ENCODE measurements at places on chromosomes 6 and 20. TPM values are rescaled to one million over a fixed set of nuclear protein-coding genes. Genes with fewer than 3 reads are reported as not detected.

DNA sequence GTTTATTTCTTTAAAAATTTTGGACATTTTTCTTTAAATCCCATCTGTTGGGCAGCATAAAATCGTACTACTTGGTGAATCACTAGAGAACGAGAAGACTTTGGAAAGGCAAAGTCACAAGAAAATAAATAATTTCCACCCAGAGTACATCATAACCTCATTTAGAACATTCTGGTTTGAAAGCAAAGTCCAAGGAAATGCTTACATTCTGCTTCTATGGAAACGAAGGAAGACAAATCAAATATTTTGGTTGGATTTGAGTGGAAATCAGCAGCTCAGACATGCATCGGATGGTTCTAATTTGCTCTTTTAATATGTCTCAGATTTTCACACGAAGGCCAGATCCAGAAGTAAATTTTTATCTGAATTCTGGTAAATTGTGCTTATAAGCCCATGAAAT, 60.7 kb upstream of the LTV1 start:
- DNase-seq = no peak

GRCh38 chr6:54681987-54682386, 164.6 kb upstream of the FAM83B start:
- no peak for DNase-seq

GRCh38 chr6:26205625-26206574, 118.7 kb downstream of the HFE start:
- peak; percentile 53 for DNase-seq

GRCh38 chr6:47144306-47144705, 102.2 kb upstream of the ADGRF1 start:
- DNase-seq = no peak

- DNase-seq = no peak
Observed at GRCh38 chr6:52135217-52135616, 47.8 kb upstream of the PKHD1 start.

DNA sequence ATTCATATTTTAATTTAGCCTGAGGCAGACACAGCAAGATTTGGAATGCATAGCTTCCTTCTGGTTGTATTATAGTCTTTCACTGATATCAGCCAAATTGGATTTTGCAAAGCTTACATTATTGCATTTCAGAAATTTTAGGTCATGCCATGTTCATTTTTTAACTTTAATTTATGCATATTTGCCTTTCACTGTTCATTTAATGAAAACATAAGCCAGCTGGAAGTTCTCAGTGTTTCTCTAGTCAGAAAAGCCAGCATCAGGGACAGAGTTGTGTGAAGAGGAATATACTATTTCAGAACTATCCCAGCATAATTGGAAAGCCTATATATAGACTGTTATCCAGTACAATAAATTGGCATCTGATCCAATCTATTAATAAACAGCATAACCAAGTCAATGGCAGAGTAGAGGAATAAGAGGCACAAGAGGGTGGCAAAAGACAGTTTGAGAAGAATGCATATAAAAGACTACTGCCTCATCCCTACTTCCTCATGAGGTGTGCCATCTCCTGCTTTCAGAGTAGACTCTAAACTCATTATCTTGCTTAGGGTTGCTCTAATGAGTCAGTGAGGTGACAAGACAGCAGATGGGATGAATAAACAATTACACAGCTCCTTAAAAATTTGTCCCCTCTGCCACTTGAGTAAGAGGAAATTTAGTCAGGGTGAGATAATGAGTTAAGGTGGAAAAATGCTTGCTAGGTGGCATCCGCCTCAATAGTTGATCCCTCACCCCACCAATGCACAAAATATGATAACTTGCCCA, 159.8 kb upstream of the HCRTR2 start:
- DNase-seq = no peak

GRCh38 chr6:32589596-32590449, at the start of gene HLA-DRB1:
TSS of gene HLA-DRB1 (minus strand) at chr6:32589848. CDS start at chr6:32589742, 106 bp downstream.
- peak; percentile 66 for DNase-seq

GRCh38 chr6:10465629-10466499, 51.0 kb upstream of the TFAP2A start:
- DNase-seq = no peak

GRCh38 chr20:45322952-45323383, 14.9 kb upstream of the MATN4 start:
- DNase-seq = peak; percentile 75

- DNase-seq = peak; percentile 15
Observed at GRCh38 chr20:58583176-58583575, 67.9 kb upstream of the STX16 start.

DNA sequence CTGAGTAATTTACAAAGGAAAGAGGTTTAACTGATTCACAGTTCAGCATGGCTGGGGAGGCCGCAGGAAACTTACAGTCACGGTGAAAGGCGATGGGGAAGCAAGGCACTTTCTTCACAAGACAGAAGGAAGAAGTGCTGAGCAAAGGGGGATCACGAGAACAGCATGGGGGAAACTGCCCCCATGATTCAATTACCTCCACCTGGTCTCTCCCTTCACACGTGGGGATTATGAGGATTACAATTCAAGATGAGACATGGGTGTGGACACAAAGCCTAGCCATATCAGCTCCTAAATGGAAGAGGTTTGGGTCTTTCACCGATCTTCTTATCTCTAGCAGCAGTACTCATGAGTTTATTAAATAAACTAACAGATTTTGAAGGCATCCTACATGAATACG, 152.9 kb upstream of the RUNX2 start:
- no peak for DNase-seq

GRCh38 chr6:52336919-52337561, 24.9 kb upstream of the PAQR8 start:
- no peak for DNase-seq

GRCh38 chr6:79551401-79551800, 14.2 kb upstream of the LCA5 start:
- DNase-seq = no peak

DNA sequence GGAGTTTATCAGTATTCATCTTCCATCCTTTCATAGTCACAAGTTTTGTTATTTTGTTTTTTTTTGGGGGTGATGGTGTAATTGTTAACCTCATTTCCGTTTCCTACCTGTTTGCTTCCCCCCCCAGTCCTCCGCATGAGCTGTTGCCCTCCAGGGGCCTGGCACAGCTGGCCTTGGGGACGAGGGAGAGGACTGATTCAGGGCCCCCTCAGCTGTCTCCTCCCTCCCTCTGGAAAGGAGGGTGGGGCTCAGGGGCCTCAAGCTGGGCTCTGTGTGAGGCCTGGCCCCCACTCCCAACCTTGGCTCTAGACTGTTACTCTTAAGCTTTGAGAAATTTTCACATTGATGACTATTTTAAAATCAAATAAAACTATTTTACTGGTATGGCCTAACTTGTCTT, 4.0 kb downstream of the LRRC73 start:
- DNase-seq = no peak

GRCh38 chr6:27777126-27777525, 135.1 kb downstream of the OR2B2 start:
- no peak for DNase-seq

DNA sequence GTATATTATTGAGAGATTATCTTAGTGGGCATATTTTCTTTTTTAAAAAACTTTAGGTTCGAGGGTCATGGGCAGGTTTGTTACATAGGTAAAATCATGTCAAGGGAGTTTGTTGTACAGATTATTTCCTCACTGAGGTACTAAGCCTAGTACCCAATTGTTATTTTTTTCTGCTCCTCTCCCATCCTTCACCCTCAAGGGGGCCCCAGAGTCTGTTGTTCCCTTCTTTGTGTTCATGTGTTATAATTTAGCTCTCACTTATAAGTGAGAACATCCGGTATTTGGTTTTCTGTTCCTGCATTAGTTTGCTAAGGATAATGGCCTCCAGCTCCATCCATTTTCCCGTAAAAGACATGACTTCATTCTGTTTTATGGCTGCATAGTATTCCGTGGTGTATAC, 247.9 kb upstream of the RAB32 start:
- DNase-seq = no peak

- DNase-seq = no peak
Observed at GRCh38 chr6:89479897-89480296, 46.9 kb downstream of the ANKRD6 start.

GRCh38 chr6:137136065-137136464, 37.4 kb downstream of the IL22RA2 start:
- no peak for DNase-seq

GRCh38 chr6:63303476-63303875, 16.3 kb downstream of the LGSN start:
- DNase-seq = peak; percentile 24

DNA sequence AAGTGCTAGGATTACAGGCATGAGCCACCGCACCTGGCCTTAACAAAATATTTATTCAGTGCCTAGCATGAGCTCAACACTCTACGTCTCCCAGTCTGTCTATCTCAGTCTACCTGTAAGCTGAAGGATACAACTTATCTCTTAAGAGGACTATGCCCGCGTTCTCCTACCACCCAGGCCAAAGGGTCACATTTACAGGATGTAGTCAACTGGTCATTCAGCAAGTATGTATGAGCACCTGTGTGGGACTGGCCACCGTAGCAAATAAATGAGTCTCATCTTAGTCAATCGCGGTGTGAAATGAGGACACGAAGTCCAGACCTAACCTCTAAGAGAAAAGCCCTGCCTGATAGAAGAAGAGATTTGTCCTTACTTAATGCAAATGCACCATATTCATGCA, 49.9 kb downstream of the MUC22 start:
- DNase-seq = no peak

- no peak for DNase-seq
Observed at GRCh38 chr20:52226370-52226769, 34.8 kb upstream of the ZFP64 start.

DNA sequence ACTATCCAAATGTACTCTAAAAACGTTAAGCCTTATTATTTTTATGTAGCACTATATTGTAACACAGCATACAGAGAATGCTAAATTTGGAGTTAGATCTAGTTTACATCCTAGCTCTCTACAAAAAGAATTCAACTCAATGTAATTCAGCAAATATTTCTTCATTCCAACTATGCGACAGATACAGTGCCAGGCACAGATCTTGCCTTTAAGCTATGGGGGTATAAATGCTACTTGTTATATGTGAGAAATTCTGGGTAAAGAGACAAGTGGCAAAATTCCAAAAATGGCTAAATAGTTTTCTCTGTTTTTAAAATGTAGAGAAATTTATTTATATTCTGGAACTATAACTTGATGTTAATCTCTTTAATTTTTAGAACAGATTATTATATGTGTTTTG, 63.2 kb downstream of the SEL1L2 start:
- DNase-seq = no peak

DNA sequence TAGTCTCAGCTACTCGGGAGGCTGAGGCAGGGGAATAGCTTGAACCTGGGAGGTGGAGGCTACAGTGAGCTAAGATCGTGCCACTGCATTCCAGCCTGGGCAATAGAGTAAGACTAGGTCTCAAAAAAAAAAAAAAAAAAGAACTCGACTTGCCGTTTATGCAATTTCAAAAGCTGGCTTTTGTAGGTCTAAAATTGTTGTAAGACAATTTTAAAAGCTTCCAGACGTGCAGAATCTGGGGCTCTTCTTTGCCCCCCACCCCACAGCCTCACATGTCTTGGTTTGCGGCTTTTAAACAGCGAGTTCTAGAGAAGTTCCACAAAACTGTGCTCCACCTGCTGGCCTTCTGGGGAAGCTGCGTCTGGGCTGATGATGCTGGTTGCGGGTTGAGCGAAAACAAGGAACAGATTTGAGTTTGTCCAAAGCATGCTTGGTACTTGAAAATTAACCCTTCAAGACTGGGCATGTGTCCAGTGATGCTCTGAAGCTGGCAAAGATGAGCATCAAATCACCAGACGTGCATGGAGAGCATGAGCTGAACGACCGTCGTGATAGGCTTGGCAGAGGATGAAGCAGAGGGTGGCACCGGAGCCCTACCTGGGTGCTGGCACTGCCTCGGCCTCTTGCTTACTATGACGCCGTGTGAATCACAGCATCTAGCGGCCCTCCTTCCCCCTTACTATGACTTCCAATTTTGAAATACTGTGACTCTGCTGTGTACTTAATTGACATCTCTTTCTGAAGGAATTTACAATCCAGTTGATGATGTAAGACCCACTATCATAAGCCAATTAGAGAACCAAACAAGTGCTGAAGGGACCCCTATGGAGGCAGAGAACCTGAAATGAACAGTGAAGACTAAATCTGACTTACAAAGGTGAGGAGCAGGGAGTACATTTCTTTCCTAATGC, 171.4 kb downstream of the GMPR start:
- DNase-seq = peak; percentile 75

GRCh38 chr6:2237001-2237400, 8.4 kb downstream of the GMDS start:
- no peak for DNase-seq

DNA sequence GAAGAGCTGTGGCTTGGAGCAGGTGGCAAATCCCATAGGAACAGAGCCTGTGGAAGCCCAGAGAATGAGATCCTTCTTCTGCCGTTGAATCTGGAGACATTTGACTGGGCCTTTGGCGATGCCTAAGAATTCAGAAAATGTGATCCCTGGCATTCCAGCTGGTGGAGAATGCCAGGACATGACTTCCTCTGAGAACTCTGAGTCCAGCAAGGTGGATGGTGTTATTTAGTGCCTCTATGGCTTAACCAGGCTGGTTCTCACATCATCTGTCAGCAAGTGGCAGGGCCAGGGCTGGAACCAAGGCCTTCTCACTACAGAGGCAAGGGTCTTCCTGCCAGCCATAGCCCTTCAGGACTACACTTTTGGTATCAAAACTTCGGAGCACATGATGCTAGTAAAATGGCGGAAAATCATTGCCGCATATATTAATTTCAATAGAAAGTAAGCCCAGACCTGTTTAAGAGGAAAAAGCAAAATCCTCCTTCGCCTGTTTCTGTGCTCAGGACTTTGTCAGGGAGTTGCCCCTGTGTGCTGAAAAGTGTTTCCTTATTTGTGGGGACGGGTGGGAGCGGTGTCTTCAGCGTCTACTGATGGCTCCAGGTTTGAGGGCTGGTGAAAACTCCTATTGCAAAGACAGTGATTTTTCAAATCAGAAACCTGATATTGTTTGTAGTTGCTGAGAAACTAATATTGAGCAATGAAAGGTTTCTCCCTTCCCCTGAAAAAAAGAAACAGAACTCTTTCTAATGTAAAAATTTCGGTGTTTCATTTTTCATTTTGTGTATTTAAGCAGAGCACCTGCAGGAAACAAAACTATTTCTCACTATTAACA, 23.9 kb downstream of the DUSP22 start:
- DNase-seq = no peak

DNA sequence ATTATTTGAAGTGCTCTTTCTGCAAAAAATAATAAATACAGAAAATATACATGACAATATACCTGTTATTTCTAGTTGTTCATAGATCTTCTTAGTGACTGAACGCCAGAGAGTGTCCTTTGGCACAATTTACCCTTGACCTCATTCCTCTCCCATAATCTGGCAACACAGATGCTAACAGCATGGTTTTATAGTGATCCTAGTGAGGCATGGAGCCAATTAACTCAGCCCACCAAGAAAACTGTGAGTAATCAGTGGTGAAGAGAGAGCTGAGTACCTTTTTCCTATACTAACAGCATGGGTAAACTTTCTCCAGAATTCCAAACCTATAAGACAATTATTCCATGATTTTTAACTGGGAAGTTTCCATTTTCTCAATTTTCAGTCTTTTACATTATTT, 61.0 kb downstream of the VGLL2 start:
- DNase-seq = no peak

- no peak for DNase-seq
Observed at GRCh38 chr6:153872946-153873345, 166.1 kb upstream of the OPRM1 start.

Gene C6orf118
- not detected for total RNA-seq

Gene LCA5
- total RNA-seq = 5.5 TPM

Gene RBPJL
- not detected for total RNA-seq

Gene LY6G5C
- total RNA-seq = 1.7 TPM

Gene PTCRA
- total RNA-seq = not detected

Gene NFKBIE
- total RNA-seq = 8.7 TPM

Gene IRF4
- 2.8 TPM for total RNA-seq

Gene BMP6
- total RNA-seq = 0.55 TPM

Gene DUSP15
- total RNA-seq = not detected

Gene RFX6
- 0.25 TPM for total RNA-seq

Gene GUCA1A
- not detected for total RNA-seq

Gene NFATC2
- total RNA-seq = 7.2 TPM

Measured in mucosa of descending colon (tissue), 3 donors.